ENCODE measurements at places on chromosomes 12 and 14. TPM values are rescaled to one million over a fixed set of nuclear protein-coding genes. Genes with fewer than 3 reads are reported as not detected.

GRCh38 chr12:54032627-54033100 is at the start of gene HOXC5:
Gene HOXC5, plus strand, starts transcription at chr12:54033050. Its CDS starts 73 bp downstream, at chr12:54033123.
- peak; percentile 84 for DNase-seq
- no peaks in the 10 kb centered on the region for H3K36me3 ChIP-seq

- no peak for DNase-seq
- H3K27ac ChIP-seq, result peak overlapping the region; percentile 40
- peak overlapping the region; percentile 35 for H3K4me3 ChIP-seq
- no peaks in the 10 kb centered on the region for H3K36me3 ChIP-seq
Observed at GRCh38 chr14:89702073-89702875, 252.3 kb downstream of the EFCAB11 start.

DNA sequence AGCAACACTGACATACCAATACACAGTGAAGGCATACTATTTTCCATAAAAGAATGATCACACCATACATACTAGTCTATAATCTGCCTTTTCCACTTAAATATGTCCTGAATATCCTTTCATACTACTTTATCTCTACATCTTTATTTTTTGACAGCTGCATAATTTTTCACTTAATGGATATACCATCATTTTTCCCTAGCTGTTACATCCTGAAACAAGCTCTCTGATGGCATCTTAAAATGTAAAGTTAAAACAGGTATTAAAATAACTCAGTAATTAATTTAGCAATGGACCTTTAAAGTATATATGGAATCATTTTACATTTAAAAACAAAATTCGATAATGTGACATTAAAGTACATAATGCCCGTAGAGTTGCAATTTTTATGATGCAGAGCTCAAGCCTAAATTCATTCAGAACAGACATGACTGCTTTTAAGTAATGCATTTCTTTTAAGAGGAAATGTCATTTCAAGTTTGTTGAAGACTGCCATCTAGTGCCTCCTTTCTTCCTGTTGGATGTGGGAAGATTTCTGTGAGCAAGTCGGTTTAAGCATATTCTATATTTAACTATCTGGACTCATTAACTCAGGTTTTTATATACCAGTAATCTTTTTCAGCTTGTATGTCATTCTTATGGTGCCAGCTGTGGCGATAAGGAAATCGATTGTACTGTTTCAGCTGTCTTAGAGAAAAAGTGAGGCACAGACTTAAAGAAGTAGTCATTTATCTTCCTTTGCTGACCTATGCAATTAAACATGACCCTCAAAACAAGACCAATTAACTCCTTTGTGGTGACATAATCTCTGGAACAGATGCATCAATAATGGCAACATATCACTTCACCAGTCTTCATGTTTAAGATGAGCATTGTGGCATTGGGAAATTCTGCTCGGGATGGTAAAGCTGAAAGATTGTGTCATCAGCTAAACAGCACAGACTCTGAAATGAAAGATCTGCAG is 20.3 kb downstream of the PRICKLE1 start:
- no peaks in the 10 kb centered on the region for H3K36me3 ChIP-seq
- H3K27me3 ChIP-seq, result no peaks in the 10 kb centered on the region
- H3K4me3 ChIP-seq, result no peak overlapping the region

DNA sequence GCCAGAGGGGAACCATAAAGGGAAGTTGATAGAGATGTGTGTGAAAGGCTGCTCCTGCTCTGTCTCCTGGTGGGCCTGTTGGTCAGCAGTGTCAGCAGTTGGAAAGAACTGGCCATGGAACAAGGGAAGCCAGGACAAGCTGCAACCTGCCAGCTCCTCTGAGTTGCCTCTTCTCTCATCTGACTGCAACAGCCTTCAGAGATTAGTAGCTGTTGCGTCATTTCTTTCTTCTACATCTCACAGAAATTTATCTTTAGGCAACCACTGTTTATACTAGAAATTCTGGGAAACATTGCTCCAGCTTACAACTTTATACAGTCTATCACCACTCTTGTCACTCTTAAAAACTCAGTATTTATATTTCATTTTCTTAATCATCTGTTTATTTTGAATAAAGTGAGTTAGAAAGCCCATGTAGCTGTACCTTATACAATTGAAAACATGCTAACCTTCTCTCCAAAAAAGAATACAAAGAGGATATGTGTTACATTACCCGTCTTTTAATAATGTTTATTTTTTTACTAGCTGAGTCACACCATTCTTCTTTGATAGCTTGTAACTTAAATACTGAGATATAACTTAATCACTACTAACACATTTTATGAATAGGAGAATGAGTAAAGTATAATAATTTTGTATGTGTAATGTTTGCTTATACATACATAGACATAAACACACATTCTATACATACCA is 224.2 kb downstream of the LRFN5 start:
- no peaks in the 10 kb centered on the region for H3K27me3 ChIP-seq
- H3K4me1 ChIP-seq, result no peaks in the 10 kb centered on the region
- no peak for DNase-seq
- no peak overlapping the region for H3K4me3 ChIP-seq

- DNase-seq, result no peak
- H3K27me3 ChIP-seq, result no peaks in the 10 kb centered on the region
- H3K36me3 ChIP-seq, result no peaks in the 10 kb centered on the region
- H3K4me1 ChIP-seq, result no peaks in the 10 kb centered on the region
Observed at GRCh38 chr12:63264629-63265028, 113.6 kb upstream of the AVPR1A start.

DNA sequence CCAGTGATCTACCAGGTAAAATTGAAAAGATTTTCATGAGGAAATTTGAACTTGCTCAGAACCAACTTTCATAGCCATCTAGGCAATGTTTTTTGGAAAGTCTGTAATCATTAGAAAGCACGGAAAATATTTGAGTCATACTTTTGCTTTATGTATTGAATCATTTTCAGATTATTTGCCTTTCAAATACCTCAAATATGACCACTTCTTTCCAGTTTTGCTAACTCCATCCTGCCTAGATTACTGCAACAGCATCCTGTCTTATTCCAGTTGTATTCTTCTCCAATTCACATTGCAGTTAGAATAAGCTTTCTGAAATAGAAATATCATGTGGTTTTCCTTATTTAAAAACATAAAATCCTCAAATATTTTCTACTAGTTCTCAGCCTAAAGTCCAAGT is 239.8 kb upstream of the FAR2 start:
- no peaks in the 10 kb centered on the region for H3K4me1 ChIP-seq
- H3K36me3 ChIP-seq, result no peaks in the 10 kb centered on the region
- no peak overlapping the region for H3K4me3 ChIP-seq
- no peak overlapping the region for H3K27ac ChIP-seq
- H3K27me3 ChIP-seq, result no peaks in the 10 kb centered on the region

TOMM20L gene
- total RNA-seq, result 0.66 TPM

- no peak overlapping the region for H3K27ac ChIP-seq
- H3K36me3 ChIP-seq, result peaks cover 5% of the 10 kb centered on the region
- no peaks in the 10 kb centered on the region for H3K4me1 ChIP-seq
Observed at GRCh38 chr12:112321245-112321644, 61.0 kb downstream of the HECTD4 start.

DNA sequence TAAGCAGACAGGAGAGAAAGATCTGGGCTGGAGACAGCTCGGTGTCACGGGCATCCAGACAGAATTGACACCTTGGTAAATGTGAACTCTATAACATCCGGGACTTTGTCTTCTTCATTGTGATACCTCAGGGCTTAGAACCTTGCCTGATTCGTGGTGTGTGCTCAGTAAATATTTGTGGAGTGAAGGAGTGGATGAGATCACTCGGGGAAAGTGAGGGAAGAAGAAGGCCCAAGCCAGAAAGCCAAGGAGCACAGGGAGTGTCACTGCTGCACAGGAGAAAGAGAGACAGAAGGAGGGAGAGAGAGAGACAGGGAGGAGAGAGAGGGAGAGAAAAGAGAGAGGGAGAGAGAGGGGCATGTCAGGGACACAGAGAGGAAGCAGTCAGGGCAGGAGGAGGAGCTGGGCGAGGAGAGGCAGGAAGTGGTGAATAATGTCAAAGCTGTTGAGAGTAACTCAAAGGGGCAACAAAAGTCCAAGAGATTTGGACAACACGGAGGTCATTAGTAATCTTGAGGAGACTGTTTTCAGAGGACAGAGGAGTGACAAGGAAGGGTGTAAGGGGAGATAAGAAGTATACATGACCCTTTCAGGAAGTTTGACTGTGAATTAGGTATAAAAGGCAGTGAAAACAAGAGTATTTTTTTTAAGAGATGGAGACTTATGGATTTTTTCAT is 141.6 kb upstream of the MAX start:
- peak; percentile 39 for DNase-seq
- no peak overlapping the region for H3K27ac ChIP-seq
- peaks cover 6% of the 10 kb centered on the region for H3K4me1 ChIP-seq
- H3K27me3 ChIP-seq, result no peaks in the 10 kb centered on the region
- H3K4me3 ChIP-seq, result no peak overlapping the region
- H3K36me3 ChIP-seq, result no peaks in the 10 kb centered on the region

DNA sequence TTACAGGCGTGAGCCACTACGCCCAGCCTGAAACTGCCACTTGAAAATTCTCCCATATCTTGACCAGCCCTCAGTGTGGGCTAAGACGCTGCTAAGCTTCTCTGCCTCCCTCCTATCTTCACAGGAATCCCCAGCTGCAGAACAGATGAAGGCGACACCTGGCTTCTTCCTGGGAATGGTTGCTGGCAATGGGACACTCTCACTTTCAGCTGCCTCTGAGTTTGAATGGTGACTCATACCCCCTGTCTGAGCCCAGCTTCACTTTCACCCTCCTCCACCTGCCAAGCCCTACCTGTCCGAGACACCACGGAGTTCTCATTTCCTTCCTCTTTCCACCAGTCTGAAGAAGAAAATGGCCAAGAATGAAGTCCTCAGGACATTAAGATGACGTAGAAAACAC is 18.3 kb upstream of the VASH1 start:
- peaks cover 6% of the 10 kb centered on the region for H3K27me3 ChIP-seq
- no peak overlapping the region for H3K4me3 ChIP-seq
- H3K4me1 ChIP-seq, result no peaks in the 10 kb centered on the region
- no peak overlapping the region for H3K27ac ChIP-seq
- no peak for DNase-seq

DNA sequence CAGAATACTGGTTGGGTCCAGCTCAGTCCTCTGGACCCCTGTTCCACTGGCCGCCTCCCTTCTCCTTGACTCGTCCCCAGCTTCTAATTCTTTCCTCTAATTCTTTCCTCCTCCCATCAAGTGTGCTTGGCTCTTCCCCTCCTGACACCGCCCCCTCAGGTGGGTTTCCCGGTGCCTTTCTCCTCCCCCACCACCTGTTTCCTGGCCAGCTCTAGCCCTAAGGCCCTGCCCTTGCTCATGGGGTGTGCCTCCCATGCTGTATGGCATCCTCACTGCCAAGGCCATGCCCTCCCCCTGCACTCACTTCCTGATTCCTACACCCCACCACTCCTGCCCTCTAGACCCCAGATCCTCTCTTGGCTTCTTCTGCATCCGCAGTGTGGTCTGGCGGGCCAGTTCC is 12.1 kb upstream of the EML1 start:
- no peaks in the 10 kb centered on the region for H3K4me1 ChIP-seq
- no peaks in the 10 kb centered on the region for H3K27me3 ChIP-seq
- no peak overlapping the region for H3K27ac ChIP-seq
- no peak overlapping the region for H3K4me3 ChIP-seq

C12orf50 gene
- total RNA-seq, result 0.18 TPM

CLBA1 gene
- 1.2 TPM for total RNA-seq

POTEG gene
- total RNA-seq, result not detected

DNA sequence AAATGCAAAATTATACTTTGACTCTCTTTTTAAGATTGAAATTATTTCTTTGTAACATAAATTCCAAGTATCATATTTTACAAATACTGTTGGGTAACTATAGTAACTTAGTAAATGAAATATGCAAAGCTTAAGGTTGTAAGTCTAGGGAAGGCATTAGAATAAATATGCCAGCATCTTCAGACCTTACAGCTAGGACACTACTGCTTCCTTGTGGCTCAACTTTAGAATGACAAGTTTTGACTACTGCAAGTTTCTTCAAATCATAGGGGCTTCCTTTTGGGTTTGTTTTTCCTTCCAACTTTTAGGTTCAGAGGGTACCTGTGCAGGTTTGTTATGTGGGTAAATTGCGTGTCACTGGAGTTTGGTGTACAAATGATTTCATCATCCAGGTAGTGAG is 17.7 kb upstream of the ANP32D start:
- H3K27me3 ChIP-seq, result no peaks in the 10 kb centered on the region
- no peaks in the 10 kb centered on the region for H3K4me1 ChIP-seq
- H3K36me3 ChIP-seq, result no peaks in the 10 kb centered on the region
- no peak for DNase-seq
- H3K4me3 ChIP-seq, result no peak overlapping the region
- no peak overlapping the region for H3K27ac ChIP-seq

CLEC9A gene
- not detected for total RNA-seq

KCNA1 gene
- total RNA-seq, result not detected

DNA sequence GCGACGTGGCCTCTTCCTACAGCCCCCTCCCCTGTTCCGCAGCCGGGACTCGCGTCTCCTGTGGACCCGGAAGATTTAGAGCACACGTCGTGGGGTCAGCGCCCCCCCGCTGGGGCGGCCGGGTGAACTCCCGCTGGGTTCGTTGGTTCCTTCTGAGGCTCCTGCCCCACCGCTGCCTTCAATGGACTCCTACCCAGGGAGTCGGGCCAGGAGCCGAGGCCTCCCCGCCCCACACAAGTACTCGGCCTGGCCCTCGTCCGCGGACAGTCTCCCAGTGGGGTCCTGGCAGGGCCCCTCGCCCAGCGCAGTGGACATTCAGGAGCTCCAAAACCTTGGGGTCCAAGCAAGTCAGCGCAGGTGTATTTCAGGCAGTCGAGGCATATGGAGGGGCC is 1.2 kb downstream of the MMP17 start:
- H3K4me1 ChIP-seq, result peaks cover 29% of the 10 kb centered on the region
- peak overlapping the region; percentile 37 for H3K4me3 ChIP-seq
- H3K27ac ChIP-seq, result no peak overlapping the region
- H3K36me3 ChIP-seq, result no peaks in the 10 kb centered on the region
- peaks cover 16% of the 10 kb centered on the region for H3K27me3 ChIP-seq

- no peak for DNase-seq
- no peaks in the 10 kb centered on the region for H3K4me1 ChIP-seq
- no peaks in the 10 kb centered on the region for H3K36me3 ChIP-seq
- no peak overlapping the region for H3K4me3 ChIP-seq
- peaks cover 15% of the 10 kb centered on the region for H3K27me3 ChIP-seq
- H3K27ac ChIP-seq, result no peak overlapping the region
Observed at GRCh38 chr14:21703357-21704326, 30.0 kb upstream of the OR4E1 start.

- no peaks in the 10 kb centered on the region for H3K36me3 ChIP-seq
- H3K4me1 ChIP-seq, result no peaks in the 10 kb centered on the region
- no peaks in the 10 kb centered on the region for H3K27me3 ChIP-seq
- no peak for DNase-seq
- H3K4me3 ChIP-seq, result no peak overlapping the region
Observed at GRCh38 chr12:108967869-108968540, 52.9 kb downstream of the SVOP start.

- H3K4me1 ChIP-seq, result no peaks in the 10 kb centered on the region
- no peaks in the 10 kb centered on the region for H3K36me3 ChIP-seq
- no peak for DNase-seq
- H3K27ac ChIP-seq, result no peak overlapping the region
- no peaks in the 10 kb centered on the region for H3K27me3 ChIP-seq
Observed at GRCh38 chr12:43151441-43151981, 400.5 kb downstream of the ADAMTS20 start.

NEUROD4 gene
- not detected for total RNA-seq

FGF23 gene
- not detected for total RNA-seq

ASB2 gene
- 3.7 TPM for total RNA-seq

IQSEC3 gene
- total RNA-seq, result 4.4 TPM

All from natural killer cell (primary cell).